Astrocyte of the hippocampus (primary cell): ENCODE measurements at places on chromosomes 2 and 18.

DNA sequence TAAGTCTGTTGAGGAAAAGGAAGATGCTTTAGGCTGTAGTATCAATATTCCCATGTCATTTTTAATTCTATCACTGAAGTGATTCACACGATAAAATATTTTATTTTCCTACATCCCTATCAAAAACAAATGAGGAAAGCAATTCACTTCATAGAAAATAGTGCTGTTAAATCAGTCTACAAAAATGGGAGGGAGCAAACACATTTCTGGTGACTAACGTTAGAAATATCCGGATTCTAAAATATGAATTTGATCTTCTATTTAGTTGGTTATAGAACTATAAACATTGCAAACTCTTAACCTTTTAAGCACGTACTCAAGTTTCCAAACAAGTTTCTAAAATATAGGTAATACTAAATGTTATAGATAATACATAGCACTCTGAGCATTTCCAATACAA lies 20.8 kb downstream of the ATF2 start:
- no peak for DNase-seq

GRCh38 chr2:3492951-3493614 lies 26.2 kb downstream of the ADI1 start:
- peak; percentile 61 for DNase-seq

DNA sequence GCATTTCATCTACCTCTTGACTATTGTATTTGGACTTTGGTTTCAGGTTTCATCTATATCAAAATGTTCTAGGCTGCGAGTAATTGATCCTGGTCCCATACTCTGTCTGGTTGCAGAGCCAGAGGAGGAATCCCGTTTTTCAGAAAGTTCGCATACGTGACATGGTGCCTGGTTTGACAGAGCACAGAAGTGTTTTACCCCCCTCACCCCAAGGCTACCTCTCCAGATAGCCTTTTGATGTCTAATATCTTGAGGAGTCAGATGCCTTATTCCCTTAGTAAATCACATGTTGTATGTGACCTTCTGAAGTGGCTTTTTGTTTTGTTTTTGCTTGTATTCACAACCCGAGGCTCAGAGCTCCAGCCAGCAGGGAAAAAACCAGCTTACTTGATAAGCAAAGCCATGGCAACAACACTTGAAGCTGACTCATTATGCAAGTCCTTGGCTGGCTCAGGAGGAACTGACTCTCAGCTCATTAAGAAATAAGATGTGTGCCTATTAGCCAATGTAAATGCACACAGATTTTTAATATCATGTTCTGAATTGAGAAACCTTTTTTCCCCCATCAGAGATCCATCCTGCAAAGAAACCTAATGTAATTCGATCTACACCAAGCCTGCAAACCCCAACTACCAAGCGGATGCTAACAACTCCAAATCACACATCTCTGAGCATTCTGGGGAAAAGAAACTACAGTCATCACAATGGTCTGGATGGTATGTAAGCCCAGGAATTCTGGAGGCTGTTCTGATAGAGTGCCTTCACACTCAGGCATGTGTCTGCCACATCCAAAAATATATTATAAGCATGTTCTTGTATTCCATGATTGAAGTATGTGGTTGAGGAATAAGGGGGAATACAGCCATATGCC lies 41.4 kb downstream of the OXER1 start:
- DNase-seq = peak; percentile 93

DNA sequence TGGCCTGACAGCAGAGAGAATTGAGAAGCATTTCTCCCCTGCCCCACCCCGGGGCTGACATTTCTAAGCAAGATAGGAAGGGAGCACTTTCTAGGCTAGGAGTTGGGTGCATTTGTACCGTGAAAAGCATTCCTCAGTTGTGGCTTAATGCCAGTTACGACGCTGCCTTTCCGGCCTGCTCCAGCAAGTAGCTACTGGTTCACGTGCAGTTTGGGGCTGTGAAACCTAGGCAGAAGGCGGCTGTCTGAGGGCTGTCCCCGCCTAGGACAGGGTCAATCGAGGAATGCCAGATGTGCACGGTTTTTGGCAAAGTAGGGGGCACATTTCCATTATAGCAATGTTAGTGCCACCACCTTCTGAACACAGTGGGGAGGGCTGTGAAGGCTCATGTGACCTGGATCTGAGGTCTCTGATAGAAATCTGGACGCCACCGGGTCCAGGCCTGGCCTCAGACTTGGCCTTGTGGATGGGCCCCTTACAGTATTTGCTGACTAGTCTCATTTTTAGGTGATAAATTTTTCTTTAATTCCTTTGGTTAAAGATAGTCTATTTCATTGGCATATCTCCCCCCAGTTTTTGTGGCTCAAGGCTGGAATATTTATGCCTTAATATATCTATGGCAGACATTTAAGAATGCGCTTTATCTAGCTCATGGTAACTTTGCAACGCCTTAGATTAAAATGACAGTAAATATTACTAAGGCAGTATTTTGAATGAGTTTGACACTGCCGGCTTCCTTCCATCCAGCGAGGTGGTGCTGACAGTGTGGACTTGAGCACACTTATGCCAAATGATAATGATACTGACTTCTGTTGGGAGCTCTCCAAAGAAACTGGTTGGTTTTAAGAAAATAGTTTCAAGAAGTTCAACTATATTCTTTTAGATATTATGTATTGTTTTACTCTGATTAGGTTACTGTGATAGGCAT lies 78.7 kb downstream of the LPIN1 start:
- peak; percentile 27 for DNase-seq

GRCh38 chr2:114113518-114113917 lies 223.6 kb downstream of the ACTR3 start:
- DNase-seq = no peak

GRCh38 chr2:19947184-19947940 lies 42.5 kb downstream of the WDR35 start:
- no peak for DNase-seq

DNA sequence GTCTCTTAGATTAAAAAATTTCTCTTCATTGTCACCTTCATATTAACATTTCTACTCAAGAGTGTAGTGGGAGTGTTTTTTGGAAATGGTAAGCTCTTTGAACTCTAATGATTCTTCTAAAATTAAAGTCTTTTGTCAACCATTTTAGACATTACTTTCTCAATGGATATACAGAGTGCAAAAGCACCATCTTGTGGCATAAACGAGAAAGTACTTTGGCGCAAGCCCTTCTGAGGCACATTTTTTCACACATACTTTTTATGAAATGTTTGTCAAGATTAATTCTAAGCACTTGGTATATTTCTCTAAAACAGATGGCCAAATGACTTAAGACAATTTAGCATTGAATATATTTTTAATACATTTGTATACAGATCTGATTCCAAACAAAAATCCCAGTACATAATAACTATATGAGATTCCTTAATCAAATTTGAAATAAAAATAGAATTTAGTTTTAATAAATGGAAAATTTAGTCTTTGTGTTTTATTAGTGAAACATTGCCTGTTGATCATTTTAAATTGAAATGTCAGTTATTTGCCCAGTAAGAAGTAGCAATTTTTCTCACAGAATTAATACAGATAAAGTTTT lies 63.3 kb upstream of the GALNT5 start:
- peak; percentile 80 for DNase-seq

GRCh38 chr2:165634855-165635254 lies 159.2 kb downstream of the GALNT3 start:
- peak; percentile 73 for DNase-seq

GRCh38 chr2:43107679-43108078 lies 118.7 kb downstream of the ZFP36L2 start:
- DNase-seq = no peak

GRCh38 chr18:37532917-37533316 lies 32.7 kb downstream of the CELF4 start:
- no peak for DNase-seq

DNA sequence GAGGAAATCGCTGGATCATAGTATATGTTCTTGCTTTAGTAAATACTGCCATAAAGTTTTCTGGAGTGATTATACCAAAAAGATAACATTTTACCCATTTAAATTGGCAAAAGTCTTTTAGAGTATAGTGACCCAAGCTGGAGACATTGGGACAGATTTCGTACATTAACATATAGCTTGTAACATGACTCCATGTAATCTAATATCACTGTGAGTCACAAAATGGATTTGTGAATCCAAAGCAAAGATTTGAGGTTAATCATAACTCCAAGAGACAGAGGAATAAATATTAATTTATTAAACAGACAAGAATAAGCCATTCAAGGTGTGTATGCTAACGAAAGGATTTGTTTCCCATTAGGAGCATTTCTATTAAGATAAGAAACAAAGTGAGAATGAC lies 45.0 kb upstream of the RMP24 start:
- DNase-seq = no peak

DNA sequence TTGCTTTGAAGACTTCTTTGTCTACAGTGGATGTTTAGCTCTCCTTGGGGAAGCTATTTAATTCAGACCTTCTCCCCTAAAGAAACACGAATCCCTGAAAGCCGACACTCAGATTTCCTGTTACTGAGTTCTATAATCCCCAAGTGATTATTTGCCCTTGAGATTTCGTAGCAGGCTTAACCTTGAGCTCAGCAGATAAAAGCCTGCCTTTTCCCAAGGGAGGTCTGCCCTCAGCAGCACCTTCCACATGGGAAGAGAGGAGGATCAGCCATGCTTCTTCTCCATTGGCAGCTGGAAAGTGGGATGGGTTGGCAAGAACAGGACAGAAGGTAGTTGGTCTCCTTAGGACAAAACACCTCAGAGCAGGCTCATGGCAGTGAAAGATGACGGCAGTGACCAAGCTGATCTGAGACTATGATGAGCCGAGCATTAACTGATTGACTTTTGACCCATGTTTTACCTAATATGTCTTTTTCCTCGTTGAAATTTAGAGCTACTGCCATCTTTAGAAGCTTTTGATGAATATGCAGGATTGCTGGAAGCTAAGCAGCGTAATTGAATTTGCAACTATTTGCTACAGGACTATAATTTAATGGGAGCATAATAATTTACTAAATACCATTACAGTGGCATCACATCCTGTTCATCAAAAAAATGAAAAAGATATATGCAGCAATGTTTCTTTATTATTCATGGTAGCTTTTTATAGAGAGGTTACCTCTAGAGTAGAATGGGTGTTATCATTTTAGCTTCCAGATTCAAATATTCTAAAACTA lies 511.1 kb upstream of the ID2 start:
- DNase-seq = no peak

DNA sequence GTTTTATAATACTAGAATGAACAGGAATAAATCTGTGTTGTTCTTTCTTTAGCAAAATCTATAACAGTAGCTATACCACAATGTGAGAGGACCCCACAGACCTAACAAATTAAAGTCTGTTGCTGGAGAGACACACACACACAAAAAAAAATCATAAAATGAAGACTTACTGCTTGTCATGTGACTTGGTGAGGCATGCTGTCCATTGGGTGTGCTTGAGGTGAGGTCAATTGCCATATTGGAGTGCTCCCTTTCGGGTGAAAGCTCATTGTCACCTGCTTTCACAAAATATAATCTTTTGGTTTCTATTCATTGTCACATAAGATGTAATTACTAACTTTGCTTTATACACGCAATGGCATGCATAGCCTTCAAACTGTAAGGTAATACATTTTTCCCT lies 3.9 kb downstream of the IKZF2 start:
- no peak for DNase-seq

- no peak for DNase-seq
Observed at GRCh38 chr18:2850816-2851215, 4.0 kb downstream of the EMILIN2 start.

DNA sequence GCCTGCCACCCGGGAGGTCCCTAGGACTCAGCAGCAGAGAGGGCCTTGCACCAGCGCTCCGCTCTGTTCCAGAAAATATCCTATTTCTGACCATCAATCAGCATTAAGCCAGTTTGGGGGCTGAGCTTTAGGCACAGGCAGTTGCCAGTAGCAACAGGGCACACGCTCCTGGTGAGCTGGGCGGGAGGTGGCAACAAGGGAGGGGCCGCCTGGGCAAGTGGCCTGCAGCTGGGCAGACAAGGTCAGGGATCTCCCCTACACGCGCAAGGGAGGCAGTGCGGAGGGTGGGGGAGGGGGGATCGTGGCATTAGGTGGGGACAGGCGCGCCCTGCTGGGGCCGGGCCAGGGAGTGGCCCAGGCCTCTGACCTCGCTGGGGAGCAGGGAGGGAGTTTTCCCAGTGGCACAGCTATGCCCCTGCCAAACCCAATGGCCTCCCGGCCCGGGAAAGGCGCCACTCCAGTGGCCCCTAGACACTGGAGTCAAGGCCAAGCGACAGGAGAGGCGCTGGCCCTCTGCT lies 302.8 kb downstream of the NCKAP5 start:
- peak; percentile 22 for DNase-seq

DNA sequence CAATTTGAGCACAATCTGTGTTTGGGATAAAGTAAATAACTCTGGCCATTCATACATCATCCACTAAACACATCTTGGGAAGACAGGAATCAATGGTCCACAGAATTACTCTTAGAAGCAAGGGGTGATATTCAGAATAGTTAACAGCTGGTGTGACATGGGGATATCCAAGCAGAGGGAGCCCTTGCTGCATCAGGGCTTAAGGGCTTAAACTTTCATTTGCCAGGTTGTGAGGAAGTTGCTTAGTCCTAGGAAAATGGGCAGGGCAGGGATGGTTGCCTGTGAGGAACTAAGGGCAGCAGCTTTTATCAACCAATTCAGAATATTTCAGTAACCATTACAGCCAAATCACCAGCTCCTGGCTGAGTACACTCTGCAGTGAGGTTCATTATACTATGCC lies 2.0 kb upstream of the ITGA6 start:
- DNase-seq = no peak

DNA sequence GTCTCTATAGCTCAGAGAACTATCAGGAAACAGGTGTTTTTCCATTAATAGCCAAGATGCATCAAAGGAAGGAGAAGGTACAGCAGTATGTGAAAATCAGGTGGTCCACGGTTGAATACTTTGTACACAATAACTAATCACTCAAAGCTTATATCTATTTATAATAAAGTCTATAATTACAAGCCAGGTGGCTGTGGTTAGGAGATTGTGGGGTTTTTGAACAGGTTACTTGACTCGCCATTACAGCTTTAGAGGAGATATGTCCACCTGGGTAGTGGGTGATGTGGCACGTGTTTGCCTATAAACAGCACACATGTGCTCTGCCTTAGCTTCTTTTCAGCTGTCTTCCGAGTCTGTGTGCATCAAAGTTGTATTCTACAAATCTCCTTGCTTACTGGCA lies 892.2 kb upstream of the ZEB2 start:
- DNase-seq = no peak

GRCh38 chr2:205679410-205680009 lies 2.8 kb upstream of the NRP2 start:
- DNase-seq = no peak

DNA sequence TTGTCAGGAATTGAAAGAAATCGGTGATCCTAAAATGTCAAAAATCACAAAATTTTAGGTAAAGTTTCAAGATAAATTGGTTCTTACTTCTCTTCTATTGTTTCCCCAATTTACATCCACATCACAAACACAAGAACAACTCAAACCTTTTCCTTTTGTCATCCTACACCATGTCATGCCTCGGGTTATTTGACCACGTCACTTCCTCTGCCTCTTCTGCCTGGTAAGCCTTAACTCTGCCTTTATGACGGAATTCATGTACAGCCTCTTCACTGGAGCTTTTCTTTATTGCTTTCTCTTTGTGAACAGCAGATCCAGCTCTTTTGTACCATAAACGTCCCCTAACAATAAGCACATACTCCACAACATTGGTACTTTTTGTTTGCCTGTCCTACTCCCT lies 258.0 kb downstream of the DPP10 start:
- no peak for DNase-seq
